ENCODE measurements at places on chromosomes 1 and 21.

DNA sequence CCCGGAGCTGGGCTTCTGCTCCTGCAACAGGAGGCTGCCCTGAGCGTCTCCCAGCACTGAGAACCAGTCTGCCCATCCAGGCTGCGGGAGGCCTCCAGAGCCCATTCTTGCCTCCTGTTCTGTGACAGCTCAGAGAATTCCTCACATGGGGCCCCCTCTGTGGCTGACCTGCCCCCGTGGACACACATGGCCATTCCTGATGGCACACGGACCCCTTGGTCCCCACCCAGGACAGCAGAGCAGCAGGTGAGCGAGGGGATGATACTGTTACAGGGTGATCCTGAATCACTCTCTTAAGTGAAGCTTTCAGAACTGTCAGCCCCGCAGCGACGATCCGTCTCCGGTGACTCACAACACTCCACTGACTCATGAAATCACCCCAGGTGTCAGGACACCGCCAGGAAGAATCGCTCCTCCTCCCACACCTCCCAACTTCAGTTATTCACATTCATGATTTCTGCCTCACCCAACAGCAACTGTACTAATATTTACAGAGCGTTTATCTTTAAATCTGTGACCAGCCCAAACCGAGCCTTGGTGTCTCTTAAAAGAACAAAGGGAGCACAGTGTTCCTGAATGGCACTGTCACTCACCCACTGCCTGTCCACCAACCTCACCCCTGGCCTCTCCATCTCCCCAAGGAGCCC is 22.5 kb downstream of the CHD5 start:
- peak; percentile 85 for DNase-seq

DNA sequence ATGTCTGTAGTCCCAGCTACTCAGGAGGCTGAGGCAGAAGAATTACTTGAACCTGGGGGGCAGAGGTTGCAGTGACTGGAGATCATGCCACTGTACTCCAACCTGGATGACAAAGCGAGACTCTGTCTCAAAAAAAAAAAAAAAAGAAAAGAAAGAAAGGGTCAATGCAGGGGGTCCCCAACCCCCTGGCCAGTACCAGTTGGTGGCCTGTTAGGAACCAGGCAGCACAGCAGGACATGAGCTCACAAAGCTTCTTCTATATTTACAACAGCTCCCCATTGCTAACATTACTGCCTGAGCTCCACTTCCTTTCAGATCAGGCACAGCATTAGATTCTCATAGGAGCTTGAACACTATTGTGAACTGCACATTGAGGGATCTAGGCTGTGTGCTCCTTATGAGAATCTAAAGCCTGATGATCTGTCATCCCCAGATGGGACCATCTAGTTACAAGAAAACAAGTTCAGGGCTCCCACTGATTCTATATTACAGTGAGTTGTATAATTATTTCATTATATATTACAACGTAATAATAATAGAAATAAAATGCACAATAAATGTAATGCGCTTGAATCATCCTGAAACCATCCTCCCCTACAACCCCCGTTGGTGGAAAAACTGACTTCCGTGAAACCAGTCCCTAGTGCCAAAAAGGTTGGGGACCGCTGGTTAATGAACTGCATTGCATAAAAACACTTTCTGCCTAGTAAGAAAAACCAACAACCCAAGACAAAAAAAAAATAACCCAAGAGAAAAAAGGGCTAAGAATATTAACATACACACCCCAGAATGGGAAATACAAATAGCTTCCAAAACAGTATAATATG is 2.8 kb downstream of the ZBTB8OS start:
- DNase-seq: peak; percentile 13

GRCh38 chr1:154190550-154190949 is 1.4 kb downstream of the TPM3 start:
- DNase-seq: peak; percentile 3

- DNase-seq: no peak
These were observed 38.2 kb downstream of the MAPKAPK2 start for GRCh38 chr1:206722751-206723461.

DNA sequence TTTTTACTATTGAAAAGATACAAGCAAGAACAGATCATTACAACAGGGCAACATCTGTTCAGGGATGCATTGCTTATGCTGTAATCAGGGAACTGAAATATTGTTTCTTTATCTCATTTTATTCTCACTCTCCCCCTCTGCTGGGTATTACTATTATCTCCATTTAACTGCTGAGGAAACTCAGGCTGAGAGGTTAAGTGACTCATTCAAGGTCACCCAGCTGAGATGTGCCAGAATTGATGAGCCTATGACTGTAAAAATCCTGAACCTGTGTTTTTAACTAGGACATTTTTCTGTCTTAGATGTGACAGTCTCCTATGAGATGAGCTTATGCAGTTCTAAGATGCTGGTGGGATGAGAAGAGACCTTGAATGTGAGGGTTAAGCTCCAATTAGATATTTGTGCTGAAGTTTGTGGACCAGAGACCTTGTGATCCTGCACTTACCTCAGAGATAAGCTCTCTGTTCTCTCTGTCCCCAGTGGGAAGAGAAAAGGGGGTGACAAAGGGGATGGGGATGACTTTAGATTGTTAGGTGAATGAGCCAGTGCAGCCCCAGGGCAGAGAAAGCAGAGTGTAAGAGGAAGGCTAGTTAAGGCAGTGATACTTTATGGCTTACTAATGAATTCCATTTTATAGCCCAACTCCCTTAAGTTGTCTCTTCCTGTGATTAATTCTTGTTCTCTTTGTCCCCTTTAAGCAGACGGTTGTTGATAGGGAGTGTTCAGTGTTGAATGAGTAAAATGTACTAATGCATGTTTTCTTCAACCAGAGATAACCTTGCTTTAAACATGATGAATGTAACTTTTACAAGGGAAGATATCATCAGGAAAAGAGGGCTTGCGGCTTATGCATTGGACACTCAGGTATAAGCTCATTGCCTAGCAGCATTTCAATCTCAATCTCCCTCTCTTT is 111.4 kb downstream of the HLX start:
- DNase-seq: no peak

- no peak for DNase-seq
These were observed 79.9 kb downstream of the CD247 start for GRCh38 chr1:167438171-167439138.

- DNase-seq: no peak
These were observed 18.0 kb upstream of the ID3 start for GRCh38 chr1:23577056-23578004.

Measured in NCI-H146 (cell line).